ENCODE measurements at places on chromosomes 1 and 21.

- no peak for DNase-seq
Measured at GRCh38 chr21:21722731-21723130, 724.5 kb downstream of the NCAM2 start.

GRCh38 chr1:227622739-227623475 lies 59.6 kb downstream of the ZNF678 start:
- DNase-seq: no peak

DNA sequence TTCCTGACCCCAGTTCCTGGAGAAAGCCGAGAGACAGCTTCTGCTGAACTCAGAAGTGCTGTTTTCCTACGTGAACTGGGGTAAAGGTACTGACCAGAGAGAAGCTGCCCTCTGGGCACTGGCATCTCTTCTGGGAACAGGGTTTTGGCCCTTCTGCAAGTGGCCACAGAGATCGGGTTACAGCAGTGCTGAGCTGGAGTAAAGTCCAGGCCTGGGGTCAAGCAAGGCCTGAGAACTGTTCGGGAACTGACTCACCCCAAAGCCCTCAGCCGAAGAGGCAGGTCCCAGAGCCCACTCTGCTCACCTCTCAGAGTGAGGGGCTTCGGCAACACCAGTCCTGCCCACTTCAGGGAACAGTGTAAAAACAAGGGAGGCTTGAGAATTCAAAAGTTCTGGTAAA lies 177.2 kb upstream of the RUNX1 start:
- DNase-seq: peak; percentile 40

GRCh38 chr1:209692745-209693504 lies 11.7 kb upstream of the HSD11B1 start:
- peak; percentile 79 for DNase-seq

- DNase-seq: peak; percentile 53
Measured at GRCh38 chr1:15584489-15585363, at the start of gene AGMAT. Gene AGMAT (minus strand): TSS chr1:15585051. CDS start chr1:15584967, 84 bp downstream.

GRCh38 chr1:54163051-54163450 lies 10.3 kb upstream of the CDCP2 start:
- DNase-seq: no peak

GRCh38 chr1:156471496-156472490 lies 28.8 kb downstream of the MEF2D start:
- DNase-seq: no peak

DNA sequence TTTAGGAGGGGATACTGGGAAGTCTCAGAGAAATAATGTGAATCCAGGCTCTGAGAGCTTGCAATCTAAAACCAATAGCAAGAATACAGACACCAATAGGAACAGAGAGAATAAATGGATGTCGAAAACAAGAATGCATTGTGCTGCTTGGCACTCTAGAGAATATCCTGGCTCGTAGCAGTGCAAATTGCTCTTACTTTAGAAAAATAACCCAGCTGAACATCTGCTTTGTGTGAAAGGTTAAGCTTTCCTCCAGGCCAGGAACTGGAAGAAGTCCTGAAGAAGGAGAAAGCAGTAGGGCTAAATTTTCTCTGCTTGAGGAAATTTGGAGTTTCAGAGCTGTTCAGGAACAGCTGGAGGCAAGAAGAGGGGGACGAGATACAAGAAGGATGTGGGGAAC lies 382.3 kb downstream of the HHIPL2 start:
- no peak for DNase-seq

DNA sequence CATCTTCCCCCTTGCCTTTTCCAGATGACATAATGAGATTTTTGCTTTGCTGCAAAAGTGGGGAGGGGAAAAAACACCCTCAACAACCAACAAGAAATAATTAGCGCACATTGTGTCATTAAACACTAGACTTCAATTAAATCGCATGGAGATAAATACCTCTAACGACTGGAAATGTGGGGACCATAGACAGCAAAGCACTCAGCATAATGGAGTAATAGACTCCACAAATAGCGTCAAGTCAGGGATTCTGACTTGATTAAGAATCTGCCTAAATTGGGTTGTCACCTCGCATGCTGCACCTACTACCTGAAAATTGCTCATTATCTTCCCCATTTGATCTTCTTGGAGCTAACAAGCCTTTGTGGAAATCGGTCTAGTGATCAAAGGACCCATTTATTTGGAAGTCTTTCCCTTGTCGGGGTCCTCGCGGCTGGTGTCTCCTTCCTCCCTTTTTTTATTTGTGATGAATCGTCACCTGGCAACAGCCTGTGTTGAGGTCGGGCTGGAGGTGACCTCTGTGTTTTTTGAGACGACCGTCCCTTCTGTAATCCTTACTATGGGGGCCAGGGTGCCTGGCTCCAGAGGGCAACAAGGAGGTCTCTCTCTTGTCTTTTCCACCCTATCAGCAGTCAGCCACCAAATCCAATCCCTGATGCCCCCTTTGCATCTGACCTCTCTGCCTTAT lies 75.3 kb upstream of the IGSF21 start:
- no peak for DNase-seq

GRCh38 chr1:161440312-161440894 lies 64.9 kb upstream of the FCGR2A start:
- peak; percentile 64 for DNase-seq

DNA sequence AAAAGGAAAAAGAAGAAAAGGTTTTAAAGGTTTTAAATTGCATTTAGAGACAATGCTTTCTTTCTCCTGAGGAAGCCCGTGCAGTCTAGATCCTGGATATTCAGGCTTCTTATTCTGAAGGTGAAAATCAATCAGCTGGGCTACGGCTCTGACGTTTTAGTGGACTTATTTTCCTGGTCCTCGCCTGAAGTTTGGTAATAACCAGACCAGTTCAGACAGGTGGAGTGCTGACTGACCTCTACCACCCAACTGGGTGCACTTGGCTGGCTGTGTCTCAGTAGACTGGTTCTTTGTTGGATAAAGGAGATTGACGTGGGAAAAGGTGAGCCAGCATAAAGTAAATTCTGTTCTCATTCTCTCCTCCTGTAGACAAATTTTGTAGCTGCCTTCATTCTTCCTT lies 7.2 kb upstream of the ATP1A1 start:
- DNase-seq: no peak

DNA sequence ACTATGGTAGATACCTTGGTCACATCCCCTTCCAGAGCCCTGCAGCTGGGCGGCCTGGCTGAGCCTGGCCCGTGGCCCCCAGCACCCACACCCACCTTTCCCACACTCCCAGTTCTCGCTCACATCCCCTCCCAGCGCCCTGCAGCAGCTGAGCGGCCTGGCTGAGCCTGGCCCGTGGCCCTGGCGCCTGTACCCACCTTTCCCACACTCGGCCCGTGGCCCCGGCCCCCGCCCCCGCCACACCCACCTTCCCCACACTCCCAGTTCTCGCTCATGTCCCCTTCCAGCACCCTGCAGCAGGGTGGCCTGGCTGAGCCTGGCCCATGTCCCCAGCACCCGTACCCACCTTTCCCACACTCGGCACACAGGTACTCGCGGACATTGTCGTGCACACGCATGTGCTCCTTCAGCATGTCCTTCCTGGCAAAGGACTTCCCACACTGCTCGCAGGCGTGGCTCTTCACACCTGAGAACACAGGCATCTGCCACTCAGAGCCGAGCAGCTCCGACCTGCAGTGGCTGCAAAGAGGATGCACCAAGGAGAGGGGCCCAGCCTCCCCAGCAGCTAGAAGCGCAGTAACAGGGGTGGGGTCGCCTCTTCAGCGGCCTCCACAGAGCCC lies 52.5 kb upstream of the RIPK4 start:
- DNase-seq: no peak

GRCh38 chr1:208520438-208521099 lies 276.4 kb upstream of the PLXNA2 start:
- DNase-seq: peak; percentile 31

GRCh38 chr1:89759036-89759435 lies 61.8 kb upstream of the LRRC8D start:
- no peak for DNase-seq

- no peak for DNase-seq
Measured at GRCh38 chr1:187928288-187928687, 1099.5 kb downstream of the PLA2G4A start.

- DNase-seq: no peak
Measured at GRCh38 chr21:20388400-20388799, 609.8 kb upstream of the NCAM2 start.

DNA sequence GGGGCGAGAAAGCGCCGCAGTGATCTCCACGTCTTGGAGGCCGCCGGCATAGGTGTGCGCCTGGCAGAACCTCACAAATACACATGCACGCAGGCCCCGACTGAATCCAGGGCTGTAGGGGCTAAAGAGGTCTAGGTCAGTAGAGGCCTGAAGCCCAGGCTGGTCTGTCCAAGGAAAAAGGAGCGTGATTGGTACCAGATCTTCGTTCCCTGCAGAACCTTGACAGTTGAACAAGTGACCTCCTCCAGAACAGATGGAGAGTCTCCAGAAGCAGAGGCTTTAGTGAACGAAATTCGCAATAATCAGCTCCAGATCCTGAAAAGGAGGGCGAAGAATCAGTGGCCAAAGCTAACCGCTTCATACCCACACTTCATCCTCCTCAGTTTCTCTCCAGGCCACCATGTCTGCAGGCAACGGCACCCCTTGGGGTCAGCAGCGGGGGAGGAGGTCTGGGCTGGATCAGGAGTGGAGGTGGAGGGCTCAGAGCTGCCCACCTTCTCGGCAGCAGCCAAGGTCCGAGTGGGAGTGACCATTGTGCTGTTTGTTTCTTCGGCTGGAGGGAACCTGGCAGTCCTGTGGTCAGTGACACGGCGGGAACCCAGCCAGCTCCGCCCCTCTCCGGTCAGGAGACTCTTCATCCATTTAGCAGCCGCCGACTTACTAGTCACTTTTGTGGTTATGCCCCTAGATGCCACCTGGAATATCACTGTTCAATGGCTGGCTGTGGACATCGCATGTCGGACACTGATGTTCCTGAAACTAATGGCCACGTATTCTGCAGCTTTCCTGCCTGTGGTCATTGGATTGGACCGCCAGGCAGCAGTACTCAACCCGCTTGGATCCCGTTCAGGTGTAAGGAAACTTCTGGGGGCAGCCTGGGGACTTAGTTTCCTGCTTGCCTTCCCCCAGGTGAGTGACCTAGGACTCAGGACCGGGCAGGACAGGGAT lies 749 bp upstream of the PEX11B start:
- peak; percentile 77 for DNase-seq

DNA sequence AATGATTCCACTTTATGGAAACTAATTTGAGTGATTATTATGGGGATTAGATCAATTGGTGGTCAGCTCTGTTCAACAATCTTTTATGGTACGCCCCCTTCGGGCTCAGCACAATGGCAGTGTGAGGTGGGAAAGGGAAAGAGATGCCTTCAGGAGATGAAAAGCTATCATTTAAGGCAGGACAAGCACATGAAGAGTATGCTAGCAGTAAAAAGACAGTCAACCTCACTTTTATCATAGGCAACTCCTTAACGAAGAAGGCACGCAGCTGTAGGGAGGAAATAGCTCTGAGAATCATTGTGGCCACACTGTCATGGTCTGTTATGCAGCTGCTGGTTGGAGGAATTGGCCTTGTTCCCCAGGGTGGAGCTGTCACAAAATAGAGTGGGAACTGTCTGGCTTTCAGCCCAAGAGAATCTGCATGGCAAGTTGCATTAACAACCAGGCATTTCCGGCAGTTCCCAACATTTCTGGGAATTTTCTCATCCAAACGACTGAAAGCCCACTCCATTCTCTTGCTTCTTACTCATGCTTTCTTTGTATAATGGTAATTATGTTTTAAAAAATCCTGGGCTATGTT lies 54.4 kb upstream of the BCL10 start:
- DNase-seq: peak; percentile 87

GRCh38 chr1:204991342-204991844 lies 51.6 kb upstream of the CNTN2 start:
- no peak for DNase-seq

GRCh38 chr21:40803101-40803500 lies 43.9 kb downstream of the DSCAM start:
- no peak for DNase-seq

GRCh38 chr1:93746021-93746812 lies 64.6 kb upstream of the BCAR3 start:
- DNase-seq: no peak

- no peak for DNase-seq
Measured at GRCh38 chr1:229226796-229227195, 44.1 kb upstream of the RAB4A start.

DNA sequence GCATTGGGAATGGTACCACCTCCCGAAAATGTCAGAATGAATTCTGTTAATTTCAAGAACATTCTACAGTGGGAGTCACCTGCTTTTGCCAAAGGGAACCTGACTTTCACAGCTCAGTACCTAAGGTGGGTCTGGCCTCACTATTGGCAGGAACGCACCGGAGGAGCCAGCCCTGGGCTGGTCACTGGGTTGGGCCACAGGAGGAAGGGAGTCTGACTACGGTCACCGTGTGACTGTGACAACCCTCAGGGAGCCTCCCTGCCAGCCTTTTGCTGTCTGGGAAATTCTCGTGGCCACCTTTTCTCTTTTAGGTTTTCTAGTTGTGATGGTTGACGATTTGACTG lies 2.2 kb downstream of the IL10RB start:
- no peak for DNase-seq

DNA sequence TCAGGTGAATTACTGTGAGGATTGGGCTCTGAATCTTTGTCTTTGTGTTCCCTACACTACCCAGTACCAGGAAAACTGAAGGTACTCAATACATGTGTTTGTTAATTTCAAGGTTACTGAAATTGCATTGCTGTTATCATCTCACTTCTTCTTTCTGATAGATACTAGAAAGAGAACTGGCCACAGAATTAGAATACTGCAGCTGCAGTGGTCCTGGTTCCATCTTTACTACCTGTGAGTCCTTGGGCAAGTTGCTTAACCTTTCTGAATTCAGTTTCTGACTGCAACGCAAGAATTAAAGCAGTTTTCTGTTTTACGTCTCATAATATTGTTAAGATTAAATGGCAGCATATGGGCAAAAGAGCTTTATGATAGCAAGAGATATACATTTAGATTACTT lies 263.5 kb downstream of the LMO4 start:
- DNase-seq: no peak

GRCh38 chr1:87165177-87165576 lies 163.5 kb upstream of the LMO4 start:
- DNase-seq: no peak

- no peak for DNase-seq
Measured at GRCh38 chr1:39132505-39133339, 71.8 kb upstream of the MACF1 start.

GRCh38 chr1:190578526-190578925 lies 100.9 kb upstream of the BRINP3 start:
- no peak for DNase-seq

- DNase-seq: no peak
Measured at GRCh38 chr1:241389400-241389799, 32.4 kb upstream of the RGS7 start.

DNA sequence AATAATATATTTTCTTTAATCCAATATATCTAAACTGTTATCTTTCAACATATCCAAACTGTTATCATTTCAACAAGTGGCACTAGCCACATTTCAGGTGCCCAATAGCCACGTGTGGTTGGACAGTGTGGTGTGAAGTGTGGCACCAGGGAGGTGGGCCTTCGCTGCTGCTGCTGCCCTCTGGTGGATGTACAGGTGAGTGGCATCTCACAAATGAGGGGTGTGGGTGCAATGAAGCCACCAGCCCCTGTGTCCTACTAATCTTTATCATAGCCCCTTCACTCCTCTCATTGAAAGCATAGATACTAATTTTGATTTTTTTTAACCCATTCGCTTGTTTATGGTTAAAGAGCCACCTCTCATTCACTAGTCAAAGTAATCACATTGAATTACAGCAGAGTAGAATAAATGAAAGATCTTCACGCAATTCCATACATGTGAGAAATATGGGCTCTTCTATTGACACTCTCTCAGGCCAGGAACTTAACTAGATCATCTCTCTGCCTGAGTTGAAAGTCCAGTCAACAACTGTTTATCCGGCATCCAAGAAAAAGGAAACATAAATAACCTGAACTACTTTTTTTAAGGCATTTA lies 499.2 kb downstream of the OMA1 start:
- peak; percentile 50 for DNase-seq

GRCh38 chr21:46498335-46499050 lies 39.8 kb downstream of the DIP2A start:
- DNase-seq: no peak

Measured in AG08395 (cell line).